ENCODE measurements at places on chromosomes 4 and X.

DNA sequence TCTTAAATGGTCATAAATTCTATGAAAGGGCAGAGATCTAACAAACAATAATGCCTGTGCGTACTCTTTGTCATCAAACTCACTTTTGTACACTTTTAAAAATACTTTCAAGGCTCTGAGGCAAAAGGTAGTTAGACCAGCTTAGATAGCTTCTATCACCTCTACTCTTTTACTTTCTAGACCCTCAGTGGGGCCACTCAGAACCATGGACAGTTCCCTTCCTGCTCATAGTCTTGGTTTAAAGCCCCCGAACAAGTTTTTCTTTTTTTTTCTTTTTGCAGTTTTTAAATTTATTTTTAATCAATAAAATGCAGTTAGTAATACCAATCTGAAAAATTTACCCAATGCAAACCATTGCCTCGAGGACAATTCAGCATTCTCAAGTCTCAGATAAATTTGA, 460.5 kb upstream of the CNKSR2 start:
- DNase-seq = no peak

GRCh38 chr4:173013232-173013930, 155.2 kb upstream of the GALNT7 start:
- peak; percentile 4 for DNase-seq

DNA sequence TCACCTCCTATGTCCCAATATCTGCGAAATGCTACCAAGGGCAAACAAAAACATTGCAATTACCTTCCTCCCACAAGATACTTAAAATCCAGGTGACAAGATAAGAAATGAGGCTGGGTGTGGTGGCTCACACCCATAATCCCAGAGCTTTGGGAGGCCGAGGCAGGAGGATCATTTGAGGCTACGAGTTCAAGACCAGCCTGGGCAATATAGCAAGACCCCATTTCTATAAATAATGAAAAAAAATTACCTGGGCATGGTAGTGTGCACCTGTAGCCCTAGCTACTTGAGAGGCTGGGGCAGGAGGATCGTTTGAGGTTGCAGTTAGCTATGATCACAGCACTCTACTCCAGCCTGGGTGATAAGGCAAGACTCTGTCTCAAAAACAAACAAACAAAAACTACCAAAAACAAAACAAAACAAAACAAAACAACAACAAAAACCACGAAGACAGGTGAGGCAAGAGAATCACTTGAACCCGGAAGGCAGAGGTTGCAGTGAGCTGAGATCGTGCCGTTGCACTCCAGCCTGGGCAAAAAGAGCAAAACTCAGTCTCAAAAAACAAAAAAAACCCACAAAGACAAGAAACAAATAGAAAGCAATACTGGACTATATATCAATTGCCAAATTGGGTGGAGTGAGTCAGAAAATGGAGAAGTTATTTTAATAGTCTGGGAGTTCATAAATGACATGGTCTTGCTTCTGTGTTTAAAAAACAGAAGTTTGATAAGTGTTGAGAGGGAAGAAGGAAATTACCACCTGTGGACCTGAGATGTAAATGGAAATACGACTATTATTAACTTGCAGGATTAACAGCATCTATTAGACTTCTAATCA, 176.5 kb downstream of the FBXW7 start:
- no peak for DNase-seq

DNA sequence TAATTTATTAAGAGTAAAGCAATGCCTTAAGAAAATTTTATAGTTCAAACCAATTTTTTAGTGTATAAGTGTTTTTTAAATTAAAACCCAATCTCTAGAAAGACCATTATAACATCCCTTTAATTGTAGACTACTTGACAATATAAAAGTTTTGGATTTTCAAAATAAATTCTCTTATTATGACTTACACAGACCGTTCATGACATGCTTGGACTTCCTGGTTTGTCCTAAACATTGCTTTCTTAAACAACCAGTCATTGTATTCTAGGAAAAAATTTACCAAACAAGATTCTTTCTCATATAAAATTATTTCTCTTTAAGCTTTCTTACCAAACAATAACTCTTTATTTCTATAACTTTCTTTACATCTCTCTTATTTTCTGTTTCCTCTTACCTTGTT, 49.0 kb upstream of the CXorf51A start:
- no peak for DNase-seq

- no peak for DNase-seq
These were observed 7.0 kb upstream of the CDKN2AIP start for GRCh38 chr4:183437452-183437851.

DNA sequence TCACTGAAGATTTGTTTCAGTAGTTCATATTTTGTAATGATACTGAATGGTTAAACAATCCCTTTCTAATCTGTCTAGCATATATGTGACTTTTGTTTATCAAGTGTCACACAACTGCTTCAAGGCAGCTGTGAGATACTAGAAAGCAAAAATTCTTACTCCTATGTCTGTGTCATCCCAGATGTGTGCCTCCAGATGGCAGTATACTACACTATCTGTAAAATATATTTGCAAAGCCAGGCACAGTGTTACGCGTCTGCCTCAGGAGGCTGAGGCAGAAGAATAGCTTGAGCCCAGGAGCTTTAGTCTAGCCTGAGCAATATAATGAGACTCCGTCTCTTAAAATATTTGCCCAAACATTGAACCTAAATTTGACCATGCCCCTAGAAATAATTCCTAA, 4.0 kb downstream of the NUDT10 start:
- DNase-seq = no peak

DNA sequence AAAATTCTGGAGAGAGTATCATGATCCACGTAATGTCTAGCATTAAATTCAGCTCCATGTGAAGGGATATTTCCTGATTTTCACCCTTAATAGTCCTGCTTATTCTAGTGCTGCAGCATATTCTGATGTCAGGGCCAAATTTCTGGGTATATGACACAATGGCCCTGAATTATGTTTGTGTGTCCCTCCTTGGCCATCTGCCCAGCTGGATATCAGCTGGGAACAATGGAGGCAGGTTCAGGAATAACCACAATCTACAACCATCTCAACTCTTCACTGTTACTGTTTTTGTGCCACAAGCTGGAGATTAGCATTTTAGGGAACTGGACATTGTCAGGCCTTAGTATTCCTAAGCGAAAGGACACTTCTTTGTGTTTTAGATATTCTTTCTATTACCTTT, 3.5 kb downstream of the GLRB start:
- DNase-seq = peak; percentile 13

DNA sequence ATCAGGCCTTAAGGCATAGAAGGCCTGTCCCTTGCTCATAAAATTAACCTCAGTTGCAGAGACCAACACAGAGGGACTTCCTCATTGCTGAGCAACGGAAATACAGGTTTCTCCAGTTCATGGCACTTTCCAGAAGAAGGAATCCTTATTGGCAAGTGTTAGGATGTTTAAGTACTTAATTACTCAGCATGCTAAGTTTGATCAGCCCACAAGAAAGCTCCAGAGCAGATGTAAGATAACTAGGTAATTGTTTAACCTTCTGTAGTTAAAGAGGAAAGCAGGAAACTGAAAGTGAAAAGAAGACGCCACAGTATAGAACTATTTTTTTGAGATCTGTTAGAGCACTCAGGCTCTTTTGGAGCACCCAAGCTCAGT, 33.5 kb downstream of the SMS start:
- no peak for DNase-seq

Measured in amygdala (tissue), 56 donors.